ENCODE measurements at places on chromosomes 16 and 17. TPM values are rescaled to one million over a fixed set of nuclear protein-coding genes. Genes with fewer than 3 reads are reported as not detected.

Gene GAST
- not detected for total RNA-seq

Gene CLEC3A
- 0.15 TPM for total RNA-seq

Gene POLR2C
- 167 TPM for total RNA-seq

Gene ABCA10
- total RNA-seq = 15.4 TPM

Measured in A375 (cell line).